ENCODE measurements at places on chromosomes 4 and X.

DNA sequence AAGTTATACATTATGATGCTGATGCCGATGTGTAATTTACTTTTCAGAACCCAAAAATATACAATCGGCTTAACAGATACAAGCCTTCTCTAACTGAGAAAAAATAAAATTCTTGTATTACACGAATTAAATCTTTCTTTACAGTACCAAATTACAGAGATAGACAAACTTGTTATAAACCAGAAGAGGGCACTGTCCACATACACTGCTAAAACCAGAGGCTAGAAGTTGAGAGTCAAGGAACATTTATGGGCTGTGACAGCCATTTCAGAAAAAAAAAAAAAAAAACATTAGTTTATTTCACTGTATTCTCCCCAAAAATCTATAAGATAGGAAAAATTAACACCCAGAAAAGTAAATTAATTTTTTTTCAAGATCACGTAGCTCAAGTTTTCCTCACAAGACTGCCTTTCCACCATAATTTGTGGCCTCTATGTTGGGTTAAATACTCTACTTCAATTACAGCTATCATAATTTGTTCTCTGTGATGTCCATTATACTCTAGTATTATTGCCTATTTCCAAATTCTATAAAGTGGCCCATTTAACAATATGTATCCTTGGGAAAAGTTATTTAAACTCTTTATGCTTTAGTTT, 12.0 kb downstream of the EREG start:
- DNase-seq, result peak; percentile 73

- no peak for DNase-seq
Measured at GRCh38 chr4:8771666-8772065, 100.0 kb downstream of the HMX1 start.

GRCh38 chrX:33194876-33195433, 16.4 kb downstream of the DMD start:
- DNase-seq, result peak; percentile 43

GRCh38 chr4:93157986-93158385, 670.6 kb upstream of the ATOH1 start:
- no peak for DNase-seq

DNA sequence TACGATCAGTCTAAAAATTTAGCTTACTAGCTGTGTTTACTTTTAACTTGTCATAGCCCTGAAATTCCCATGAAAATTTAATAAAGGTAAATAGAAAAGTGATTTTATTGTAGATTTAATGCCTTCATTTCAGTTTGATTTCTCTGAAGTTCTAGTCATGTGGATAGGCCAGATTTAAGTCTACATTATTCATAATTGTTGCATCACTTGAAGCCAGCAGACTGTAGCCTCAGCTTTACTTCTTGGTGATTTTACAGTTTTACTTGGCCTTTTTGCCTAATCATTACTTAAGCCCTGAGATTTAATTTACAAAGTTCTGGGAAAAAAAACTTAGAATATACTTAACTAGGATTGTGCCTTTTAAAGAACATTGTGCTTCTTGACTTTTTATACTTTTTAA, 73.5 kb upstream of the FHDC1 start:
- peak; percentile 9 for DNase-seq

DNA sequence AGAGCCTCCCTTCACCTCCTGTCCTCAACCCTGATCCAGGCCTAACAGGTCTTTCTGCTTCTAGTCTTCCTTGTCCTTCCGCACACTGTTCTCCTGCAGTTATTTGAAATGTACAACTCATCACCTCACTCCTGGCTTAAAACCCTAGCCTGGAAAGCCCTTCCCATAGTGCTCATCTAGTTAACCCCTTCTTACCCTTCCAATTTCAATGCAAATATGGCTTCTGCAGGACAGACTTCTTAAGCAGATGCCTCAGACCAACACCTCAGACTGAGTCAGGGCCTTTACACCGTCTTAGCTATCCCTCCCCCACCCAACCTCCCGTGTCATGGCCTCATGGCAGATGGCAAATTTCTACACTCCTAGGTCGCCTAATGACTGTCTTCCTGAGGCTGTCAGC, 130.4 kb downstream of the BCOR start:
- no peak for DNase-seq

DNA sequence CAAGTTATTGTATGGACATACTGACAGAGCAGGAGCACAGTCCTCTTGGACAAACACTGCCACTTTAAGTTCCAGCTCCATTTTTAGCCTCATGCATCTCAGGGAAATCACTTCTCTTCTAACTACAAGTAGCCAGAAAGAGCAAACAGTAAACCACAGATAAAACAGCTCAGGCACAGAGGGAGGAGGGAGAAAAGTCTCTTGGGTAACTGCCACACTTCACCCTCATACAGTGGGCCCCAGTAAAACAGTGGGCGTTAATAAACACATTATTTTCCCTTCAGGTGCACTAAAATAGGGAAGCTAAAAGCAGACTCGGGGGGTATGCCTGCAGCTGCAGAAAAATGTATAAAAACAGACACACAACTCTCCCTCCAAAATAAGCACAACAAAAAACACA, 21.6 kb downstream of the CD38 start:
- no peak for DNase-seq

- DNase-seq, result peak; percentile 14
Measured at GRCh38 chr4:64713256-64713840, 304.1 kb upstream of the TECRL start.

- no peak for DNase-seq
Measured at GRCh38 chr4:121177246-121178137, 13.4 kb upstream of the TNIP3 start.

DNA sequence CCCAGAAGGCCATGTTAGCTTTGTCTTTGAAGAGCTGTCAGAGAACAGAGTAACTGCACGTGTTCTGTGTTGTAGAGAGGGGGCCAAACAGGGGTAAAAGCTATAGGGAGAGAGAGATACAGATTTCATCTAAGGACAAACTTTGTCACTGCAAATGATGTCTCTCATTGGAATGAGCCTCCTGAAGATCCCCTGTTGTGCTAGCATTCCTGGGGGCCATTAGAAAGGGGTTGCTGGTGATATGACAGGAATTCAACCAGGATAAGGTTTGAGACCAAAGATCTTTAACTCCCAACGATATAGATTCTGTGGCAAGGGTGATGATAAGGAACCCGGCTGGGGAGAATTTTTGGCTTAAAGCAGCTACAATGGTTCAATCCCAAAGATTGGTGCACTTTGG, 16.8 kb downstream of the MID1 start:
- DNase-seq, result no peak

- no peak for DNase-seq
Measured at GRCh38 chr4:77002321-77003107, 53.0 kb downstream of the SEPTIN11 start.

GRCh38 chr4:26900765-26901164, 40.1 kb downstream of the STIM2 start:
- no peak for DNase-seq

DNA sequence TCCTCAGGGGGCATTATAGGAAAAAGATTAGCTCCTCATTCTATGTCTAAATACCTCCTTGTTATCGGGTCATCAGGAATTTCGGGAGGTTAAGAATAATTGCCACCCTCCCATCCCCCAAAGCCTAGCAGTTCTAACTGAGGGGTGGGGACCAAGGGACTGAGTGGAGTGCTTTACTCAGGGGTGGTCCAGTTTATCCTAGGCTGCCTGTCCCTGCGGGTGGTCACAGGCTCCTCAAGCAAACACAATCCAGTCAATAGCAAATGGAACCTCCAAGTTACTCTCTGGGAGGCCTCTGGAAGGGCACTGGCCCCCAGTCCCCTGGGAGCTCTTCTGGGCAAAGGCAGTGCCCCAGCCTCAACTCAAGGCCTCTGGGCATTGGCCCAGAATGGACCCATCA, 6.7 kb downstream of the ELF4 start:
- no peak for DNase-seq

- DNase-seq, result no peak
Measured at GRCh38 chr4:8201321-8201781, 2.3 kb downstream of the SH3TC1 start.

DNA sequence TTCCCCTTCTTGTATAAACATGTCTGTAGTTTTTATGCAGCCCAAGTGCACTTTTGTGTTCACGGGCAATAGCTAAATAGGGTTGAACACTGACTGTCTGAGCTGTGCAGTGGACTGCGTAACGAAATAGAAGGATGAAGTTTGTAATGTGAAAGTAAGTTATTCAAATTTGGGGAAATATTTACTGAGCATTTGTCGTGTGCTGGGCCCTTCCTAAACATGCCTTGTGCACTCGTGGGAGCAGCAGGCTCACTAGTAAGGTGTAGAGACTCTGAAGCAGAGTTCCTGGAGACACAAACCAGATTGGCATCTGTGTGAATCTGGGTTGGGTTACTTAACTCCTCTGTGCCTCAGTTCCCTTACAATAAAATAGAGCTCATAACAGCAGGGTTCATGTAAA, 51.7 kb upstream of the C1QTNF7 start:
- DNase-seq, result no peak

GRCh38 chr4:112865443-112865842, 184.0 kb upstream of the ANK2 start:
- DNase-seq, result peak; percentile 19

- no peak for DNase-seq
Measured at GRCh38 chr4:16139066-16139945, 55.5 kb upstream of the PROM1 start.

DNA sequence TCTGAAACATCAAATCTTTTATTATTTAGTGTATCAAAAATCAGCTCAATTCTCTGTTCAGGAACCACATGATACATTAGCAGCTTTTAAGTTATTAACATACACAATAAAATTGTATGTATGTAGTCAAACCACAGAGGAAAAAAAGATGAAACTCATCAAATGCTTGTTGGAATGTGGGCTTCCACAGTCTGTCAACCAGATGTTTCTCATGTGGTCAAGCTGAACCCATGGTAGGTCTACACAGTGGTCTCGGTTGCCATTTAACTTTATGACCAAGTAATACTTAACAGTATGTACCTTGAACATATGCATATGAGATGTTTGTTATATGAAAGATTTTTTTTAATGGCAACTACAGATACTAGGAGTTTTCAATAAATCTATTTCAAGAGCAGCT, 427.8 kb downstream of the IL15 start:
- DNase-seq, result peak; percentile 62

DNA sequence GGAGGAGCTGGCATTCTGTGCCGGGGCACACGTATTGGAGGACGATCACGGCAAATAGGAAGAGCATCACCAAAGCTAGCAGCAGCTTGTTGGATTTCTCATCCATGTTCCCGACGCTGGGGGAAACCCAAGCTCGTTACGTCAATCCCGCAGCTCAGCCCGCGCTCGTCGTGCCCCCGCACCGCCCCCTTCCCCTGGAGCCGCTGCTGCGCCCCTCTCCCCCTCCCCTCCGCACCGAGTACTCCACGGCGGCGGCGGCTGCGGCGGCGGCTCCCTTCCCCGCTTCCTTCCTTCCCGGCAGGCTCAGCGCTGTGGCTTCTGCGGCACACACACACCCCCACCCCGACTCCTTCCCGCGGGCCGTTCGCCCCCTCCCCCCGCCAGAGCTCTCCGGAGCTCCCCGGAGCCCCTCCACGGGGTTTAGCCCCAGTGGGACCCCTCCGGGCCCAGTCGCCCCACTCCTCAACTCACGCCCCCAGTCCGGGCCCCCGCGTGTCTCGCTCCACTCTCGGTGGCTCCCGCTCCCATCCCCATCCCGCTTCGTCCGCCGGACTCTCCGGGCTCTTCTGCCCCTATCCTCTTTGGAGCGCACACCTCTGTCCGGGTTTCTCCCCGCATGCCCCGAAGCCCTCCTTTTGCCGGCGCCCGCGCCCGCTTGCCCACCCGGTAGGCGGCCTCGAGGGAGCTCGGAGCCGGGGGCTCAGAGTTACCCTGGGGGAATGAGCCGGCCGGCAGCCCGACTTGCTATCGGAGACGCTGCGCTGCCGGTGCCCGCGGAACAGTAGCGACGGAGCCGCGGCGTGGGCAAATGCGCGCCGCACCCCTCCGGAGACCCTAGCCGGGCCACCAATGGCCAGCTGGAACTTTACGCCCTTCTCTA, 978 bp downstream of the HS6ST2 start:
- peak; percentile 7 for DNase-seq

GRCh38 chrX:111254896-111255693, 15.2 kb downstream of the CAPN6 start:
- DNase-seq, result peak; percentile 12

DNA sequence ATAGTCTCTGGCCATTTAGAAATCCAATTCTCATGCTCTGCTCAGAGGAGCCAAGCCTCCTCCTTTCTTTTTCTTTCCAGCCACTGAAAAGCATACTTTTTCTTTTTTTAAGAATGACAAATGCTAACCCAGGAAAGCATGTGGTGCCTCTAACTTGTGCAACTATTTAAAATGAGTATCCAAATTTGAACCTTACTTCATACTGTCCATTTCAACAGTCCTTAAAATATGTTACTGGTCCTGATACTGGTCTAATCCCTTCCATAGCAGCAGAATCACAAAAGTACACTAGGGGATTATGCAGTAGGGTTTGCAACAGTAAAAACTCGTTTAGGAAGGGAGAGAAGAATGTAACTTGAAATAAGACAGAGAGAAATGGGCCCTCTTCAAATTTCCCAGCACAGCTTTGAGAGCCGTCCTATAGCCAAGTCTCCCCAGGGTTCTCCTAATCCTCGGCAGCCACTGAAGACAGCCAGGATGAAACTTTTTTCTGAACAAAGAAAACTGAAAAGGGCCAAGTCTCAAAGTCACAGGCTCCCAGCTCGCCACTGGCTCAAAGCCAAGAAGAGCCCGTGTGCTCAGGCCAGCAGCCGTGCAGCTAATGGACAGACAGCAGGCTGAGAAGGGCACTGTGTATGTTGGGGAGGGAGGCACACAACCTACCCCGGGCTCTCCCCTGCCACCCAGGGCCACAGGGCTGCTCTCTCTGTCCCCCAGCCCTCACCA, 39.5 kb downstream of the GPC4 start:
- no peak for DNase-seq

GRCh38 chrX:150150780-150151125, 212.4 kb upstream of the MAMLD1 start:
- DNase-seq, result no peak

GRCh38 chrX:118216087-118216486, 99.5 kb upstream of the KLHL13 start:
- no peak for DNase-seq

- no peak for DNase-seq
Measured at GRCh38 chr4:172992648-172993378, 175.8 kb upstream of the GALNT7 start.

DNA sequence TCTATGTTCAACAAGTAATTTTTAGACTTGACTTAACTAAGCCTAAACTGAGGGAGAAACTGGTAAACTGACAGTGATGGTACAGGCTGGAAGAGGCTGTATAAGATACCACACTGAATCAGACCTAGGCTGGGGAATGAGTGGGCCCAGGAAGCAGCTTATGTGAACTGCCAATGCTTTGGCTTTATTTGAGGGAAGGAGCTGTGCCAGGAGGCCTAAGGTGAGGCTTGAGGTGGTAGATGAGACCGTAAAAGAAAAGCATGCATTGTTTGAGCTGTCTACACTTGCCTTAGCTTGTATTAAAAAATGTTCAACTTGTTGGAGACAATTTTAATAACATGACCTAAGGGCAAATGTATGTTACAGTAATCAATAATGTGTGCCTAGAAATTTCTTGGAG, 96.2 kb downstream of the RS1 start:
- no peak for DNase-seq

DNA sequence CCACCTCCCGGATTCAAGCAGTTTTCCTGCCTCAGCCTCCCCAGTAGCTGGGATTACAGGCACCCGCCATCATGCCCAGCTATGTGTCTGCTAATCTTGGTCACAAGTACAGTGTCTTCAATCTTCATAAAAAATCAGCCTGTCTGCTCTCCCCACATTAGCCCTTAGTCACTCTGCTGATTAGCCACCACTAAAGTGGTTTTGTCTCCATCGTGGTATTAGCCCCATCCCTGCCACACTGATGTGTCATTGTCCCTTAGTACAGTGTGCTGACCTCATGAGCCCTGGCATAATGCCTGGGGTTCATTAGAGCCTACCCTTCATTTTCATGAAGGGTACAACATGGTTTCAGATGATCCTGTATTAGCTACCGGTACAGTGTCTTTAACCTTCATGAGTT, 49.9 kb downstream of the ZNF157 start:
- no peak for DNase-seq
